EL (cell line): ENCODE measurements at places on chromosomes 13 and 19.

DNA sequence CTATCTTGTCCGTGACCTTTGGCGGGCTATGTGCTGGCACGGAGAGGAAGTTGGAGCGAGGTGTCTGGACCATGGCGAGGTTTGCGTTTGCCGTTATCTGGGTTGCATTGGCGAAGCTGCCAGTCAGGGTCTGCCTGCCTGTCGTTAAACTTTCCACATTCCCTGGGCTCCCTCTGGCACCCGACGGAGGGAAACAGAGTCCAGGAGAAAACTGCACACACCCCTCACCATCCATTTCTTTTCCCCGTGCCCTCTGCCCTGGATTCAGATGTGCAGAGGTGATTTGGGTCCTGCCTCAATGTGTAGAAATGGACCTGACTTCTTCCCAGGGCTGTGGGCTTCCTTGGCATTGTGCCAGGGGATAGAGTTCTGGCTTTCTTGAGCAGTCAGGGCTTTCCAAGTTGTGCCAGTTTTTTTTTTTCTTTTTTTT is 142.4 kb downstream of the URI1 start:
- DNase-seq = no peak

GRCh38 chr19:35514282-35514809 is 897 bp upstream of the DMKN start:
- peak; percentile 31 for DNase-seq

DNA sequence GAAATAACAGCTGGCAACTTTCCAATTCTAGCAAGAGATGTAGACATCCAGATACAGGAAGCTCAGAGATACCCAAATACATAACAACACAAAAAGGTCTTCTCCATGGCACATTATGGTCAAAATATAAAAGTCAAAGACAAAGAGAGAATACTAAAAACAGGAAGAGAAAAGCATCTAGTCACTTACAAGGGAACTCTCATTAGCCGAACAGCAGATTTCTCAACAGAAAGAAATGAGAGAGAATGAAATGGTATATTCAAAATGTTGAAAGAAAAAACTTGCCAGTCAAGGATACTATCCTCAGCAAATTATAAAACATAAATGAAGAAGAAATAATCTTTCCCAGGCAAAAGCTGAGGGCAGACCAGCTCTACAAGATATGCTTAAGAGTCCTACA is 12.4 kb downstream of the ZNF780A start:
- no peak for DNase-seq

DNA sequence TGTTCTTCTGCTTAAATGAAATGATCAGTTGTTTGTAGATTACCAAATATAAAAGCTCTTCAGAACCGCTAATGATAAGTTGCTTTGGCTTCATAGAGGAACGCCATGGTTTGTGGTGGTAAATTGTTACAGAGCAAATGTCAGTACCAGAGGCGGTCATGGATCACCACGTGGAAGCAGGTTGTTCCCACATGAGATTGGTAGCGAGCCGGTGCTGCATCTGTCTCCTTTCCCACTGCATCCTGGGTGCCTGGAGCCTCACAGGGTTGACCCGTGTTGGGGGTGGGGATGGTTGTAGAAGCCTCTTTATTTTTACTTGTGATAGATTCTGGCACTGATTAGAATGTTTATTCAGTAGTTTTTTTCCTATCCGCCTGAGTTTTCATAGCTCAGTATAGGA is 14.7 kb downstream of the GARRE1 start:
- DNase-seq = no peak

- peak; percentile 68 for DNase-seq
These were observed 10.1 kb downstream of the GRIN2D start for GRCh38 chr19:48403606-48404005.

DNA sequence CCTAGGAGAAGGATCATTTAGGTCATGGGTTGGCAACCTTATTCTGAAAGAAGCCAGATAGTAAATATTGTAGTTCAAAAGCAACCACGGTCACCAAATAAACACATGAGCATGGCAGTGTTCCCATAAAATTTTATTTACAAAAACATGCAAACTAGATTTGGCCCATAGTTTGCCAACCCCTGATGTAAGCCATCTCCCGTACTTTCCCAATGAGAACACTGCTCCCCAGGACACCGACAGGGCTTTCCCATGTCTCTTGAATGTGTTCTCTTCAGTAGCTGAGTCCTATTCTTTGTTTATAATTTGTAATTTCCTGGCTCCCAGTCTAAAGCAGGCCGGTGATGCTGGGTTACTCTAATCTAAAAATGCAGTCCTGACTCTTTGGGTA is 239.6 kb downstream of the LHFPL6 start:
- DNase-seq = no peak

DNA sequence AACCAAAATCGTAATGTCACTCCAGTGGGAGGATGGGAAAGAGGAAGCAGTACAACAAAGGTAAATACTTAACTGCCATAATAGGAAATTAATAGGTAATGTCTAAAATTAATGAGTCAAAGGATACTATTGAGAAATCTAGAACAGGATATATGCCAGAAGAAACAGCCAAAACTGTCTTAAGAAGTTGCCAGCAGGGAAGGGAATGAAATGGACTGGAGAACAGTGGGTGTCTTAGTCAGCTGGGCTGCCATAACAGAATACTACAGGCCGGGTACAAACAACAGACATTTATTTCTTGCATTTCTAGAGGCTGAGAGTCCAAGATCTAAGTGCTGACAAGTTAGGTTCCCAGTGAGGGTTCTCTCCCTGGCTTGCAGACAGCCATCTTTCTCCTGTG is 40.3 kb upstream of the IPO5 start:
- DNase-seq = no peak

GRCh38 chr13:49646688-49647087 is 18.4 kb downstream of the ARL11 start:
- DNase-seq = no peak

- DNase-seq = no peak
These were observed 11.1 kb downstream of the IRGC start for GRCh38 chr19:43726736-43727592.

DNA sequence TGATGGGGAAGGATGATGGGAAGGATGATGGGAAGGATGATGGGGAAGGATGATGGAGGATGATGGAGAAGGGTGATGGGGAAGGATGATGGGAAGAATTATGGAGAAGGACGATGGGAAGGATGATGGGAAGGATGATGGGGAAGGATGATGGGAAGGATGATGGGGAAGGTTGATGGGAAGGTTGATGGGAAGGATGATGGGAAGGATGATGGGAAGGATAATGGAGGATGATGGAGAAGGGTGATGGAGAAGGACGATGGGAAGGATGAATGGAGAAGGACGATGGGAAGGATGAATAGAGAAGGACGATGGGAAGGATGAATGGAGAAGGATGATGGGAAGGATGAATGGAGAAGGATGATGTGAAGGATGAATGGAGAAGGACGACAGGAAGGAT is 13.5 kb downstream of the C2CD4C start:
- no peak for DNase-seq

- DNase-seq = no peak
These were observed 32.7 kb downstream of the CLEC17A start for GRCh38 chr19:14615623-14616022.

DNA sequence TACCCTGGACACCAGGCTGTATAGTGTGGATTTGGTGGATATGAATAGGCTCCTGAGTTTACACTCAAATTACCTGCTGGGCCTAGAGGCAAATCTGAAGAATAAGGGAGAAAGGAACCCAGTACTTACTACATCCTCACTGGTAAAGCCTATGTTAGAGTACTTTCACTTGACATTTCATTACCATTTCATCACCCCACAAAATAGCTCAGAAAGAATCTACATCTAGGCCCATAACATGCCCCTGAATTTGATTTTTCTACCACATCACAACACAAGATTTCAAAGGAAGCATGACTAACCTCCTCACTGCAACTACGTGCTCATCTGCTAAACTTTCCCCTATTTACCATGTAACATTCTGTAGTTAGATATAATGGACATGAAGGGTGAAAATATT is 43.3 kb downstream of the VWA8 start:
- DNase-seq = peak; percentile 75

DNA sequence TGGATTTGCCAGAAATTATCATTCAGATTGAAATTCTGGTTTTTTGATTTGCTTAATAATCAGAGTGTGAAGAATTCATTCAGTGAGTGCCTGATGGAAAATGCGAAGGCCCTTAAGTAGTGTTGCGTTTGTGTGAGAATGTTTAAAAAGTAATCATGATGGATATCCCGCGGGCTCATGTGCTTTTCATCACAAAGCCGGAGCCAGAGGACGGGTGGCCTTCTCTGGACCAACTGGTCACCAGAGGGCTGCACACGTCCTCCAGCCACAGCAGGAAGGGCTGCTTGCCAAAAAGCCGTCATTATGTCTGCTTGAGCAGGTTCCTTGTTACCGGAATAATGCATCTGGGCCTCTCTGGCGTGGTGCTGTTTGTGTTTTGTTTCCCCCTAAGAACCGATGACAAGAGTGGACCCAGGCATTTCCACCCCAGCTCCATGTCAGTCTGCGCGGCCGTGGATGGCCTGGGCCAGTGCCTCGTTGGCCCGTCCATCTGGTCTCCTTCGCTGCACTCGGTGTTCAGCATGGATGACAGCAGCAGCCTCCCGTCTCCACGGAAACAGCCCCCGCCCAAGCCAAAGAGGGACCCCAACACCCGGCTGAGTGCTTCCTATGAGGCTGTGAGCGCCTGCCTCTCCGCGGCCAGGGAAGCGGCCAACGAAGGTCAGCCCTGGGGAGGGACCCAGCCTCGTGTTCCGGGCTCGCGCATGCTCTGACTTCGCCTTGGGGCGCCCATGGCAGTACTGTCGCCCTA is 497.7 kb downstream of the MYO16 start:
- DNase-seq = no peak

GRCh38 chr13:105213512-105213911 is 1322.0 kb downstream of the EFNB2 start:
- no peak for DNase-seq

DNA sequence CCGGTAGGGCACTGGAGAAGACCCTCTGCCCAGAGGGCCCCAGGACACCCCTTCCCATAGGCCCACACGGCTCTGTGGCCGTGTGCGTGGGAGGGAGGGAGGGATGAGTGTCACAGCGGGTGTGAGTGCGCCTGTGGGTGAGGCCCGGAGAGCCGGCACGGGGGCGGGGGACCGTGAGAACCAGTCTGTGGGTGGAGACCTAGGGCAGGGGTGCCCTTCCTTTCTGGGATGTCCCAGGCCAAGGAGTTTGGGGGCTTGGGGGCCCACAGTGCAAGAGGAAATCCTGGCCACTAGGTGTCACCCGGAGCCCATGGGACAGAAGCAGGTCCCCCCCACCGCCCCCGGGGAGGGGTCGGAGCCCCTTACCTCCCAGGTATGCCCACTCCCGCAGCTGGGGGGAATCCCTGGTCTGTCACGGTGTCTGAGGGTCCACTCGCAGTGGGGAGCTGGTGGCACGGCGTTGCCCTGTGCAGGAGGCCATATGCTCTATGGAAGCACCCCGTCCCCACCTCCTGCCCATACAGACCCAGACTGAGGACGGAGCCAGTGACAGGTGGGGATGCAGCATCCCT is 16.0 kb upstream of the SLC7A10 start:
- DNase-seq = no peak

- no peak for DNase-seq
These were observed 505.7 kb downstream of the EFNB2 start for GRCh38 chr13:106029676-106030290.
